SK-N-SH treated with all-trans-retinoic acid at 6 μM for 48 hours (cell line): ENCODE measurements at places on chromosomes 2 and 18.

DNA sequence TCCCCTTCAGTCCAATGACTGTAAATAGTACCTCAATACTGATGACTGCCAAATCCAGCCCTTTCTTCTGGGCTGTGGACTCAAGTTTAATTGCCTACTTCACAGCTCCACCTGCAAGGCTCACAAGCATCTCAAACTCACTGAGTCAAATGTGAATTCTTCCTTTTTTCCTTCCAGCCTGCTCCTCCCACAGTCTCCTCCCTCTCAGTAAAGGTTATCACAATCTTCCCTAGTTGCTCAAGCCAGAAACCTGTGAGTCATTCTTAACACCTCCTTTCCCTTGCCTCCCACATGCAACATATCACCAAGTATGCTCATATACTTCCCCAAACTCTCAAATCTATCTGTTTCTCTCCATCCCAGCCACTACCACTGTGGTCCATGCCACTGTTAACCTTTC, 3.7 kb upstream of the MFSD6 start:
- no peak for ATAC-seq

- peak; percentile 57 for ATAC-seq
Measured at GRCh38 chr18:63817441-63818051, 42.3 kb downstream of the SERPINB7 start.

DNA sequence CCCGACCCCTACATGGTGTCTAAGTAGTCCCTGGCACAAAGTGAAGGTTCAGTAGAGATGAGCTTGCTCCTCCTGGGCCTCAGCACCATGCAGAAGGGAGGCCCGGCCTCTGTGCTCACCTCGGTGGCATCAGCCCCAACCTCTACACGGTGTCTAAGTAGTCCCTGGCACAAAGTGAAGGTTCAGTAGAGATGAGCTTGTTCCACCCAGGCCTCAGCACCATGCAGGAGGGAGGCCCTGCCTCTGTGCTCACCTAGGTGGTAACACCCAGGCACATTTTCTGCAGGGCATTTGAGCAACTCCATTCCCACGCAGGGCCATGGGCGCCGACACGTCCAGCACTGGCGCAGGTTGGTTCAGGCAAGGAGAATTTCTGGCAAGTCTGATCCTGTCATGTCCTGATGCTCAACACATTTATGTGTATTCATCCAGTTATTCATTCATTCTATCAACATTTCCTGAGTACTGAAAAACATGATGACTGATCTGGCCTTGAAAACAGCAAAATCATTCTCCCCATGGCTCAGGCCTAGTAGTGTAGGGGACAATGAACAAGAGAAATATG, 408.2 kb upstream of the MYT1L start:
- ATAC-seq, result no peak

DNA sequence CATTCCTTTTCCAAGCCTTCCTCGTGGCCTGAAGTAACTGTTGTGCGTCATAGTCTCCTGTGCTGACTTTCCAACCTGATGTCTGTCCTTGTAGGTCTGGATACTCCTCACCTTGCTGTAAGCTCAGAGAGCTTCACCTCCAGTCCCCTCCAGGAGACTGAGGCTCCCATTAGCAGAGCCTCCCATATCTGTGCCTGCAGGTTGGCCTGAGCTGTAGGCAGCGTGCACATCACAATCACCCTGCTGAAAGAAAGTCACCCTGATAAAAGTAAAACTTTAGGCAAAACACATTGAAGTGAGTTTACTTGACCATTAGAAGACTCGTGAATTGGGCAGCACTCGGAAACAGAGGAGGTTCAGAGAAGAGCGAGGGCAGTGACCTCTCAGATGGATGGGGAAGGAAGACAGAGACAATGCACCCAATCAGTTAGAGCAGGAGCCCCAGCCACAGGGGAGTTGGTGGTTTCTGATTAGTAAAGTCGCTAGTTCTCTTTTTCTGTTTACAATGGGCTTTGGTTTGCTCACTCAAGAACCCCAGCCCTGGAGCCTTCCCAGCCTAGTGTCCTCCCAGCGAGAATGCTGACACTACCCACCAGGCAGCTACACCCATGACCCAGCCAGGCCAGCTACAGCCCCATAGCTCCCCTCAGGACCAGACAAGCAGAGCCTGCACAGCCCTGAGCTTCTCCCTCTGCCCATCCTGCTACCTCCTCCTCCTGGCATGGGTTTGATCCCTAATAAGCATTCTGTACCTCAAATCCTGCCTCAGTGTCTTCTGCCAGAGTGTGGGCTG, 12.1 kb upstream of the TPO start:
- ATAC-seq, result no peak

- ATAC-seq, result no peak
Measured at GRCh38 chr2:55934337-55934736, 10.8 kb upstream of the EFEMP1 start.

GRCh38 chr18:72986103-72986502, 118.3 kb upstream of the NETO1 start:
- ATAC-seq, result no peak

DNA sequence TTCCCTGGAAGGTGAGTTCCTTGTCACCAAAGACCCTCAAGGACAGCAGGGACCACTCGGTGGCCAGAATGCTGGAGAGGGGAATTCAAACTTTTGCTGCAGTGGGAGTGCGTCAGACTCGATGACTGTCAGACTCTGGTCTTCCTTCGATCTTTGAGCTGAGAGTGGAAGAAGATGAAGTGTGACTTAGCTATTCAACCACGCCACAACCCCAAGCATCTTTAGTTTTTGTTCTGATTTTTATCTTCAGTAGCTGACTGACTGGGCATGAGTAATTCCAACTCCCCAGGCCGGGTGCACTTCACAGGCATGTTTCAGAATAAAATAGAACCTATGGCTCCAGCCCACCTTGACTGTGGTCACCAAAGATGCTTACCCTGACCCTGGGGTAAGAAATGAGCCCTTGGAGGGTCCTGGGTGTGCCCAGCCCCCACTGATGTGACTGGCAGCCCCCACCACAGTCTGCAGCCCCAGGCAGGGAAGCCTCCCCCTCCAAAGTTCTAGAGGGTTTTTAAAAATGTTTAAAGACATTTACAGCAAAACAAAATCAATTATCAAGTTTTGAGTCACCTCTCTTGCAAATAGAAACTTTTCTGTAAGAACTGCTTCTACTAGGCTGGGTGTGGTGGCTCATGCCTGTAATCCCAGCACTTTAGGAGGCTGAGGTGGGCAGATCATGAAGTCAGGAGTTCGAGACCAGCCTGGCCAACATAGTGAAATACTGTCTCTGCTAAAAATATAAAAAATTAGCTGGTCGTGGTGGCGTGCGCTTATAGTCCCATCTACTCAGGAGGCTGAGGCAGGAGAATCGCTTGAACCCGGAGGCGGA, 24.9 kb upstream of the YWHAQ start:
- peak; percentile 69 for ATAC-seq

- no peak for ATAC-seq
Measured at GRCh38 chr2:227772197-227772661, 26.5 kb downstream of the SCYGR8 start.

GRCh38 chr2:64329848-64330247, 124.1 kb upstream of the LGALSL start:
- ATAC-seq, result no peak

- no peak for ATAC-seq
Measured at GRCh38 chr2:50858156-50858555, 173.8 kb downstream of the NRXN1 start.
